ENCODE measurements at places on chromosomes 7 and 10. TPM values are rescaled to one million over a fixed set of nuclear protein-coding genes. Genes with fewer than 3 reads are reported as not detected.

GRCh38 chr10:25125201-25125611 is 49.6 kb upstream of the GPR158 start:
- H3K4me1 ChIP-seq, result no peaks in the 10 kb centered on the region
- no peak for DNase-seq
- no peak overlapping the region for H3K4me3 ChIP-seq

GRCh38 chr7:28077616-28078015 is 103.0 kb downstream of the JAZF1 start:
- no peak overlapping the region for H3K4me3 ChIP-seq
- no peaks in the 10 kb centered on the region for H3K27me3 ChIP-seq
- no peaks in the 10 kb centered on the region for H3K36me3 ChIP-seq

DNA sequence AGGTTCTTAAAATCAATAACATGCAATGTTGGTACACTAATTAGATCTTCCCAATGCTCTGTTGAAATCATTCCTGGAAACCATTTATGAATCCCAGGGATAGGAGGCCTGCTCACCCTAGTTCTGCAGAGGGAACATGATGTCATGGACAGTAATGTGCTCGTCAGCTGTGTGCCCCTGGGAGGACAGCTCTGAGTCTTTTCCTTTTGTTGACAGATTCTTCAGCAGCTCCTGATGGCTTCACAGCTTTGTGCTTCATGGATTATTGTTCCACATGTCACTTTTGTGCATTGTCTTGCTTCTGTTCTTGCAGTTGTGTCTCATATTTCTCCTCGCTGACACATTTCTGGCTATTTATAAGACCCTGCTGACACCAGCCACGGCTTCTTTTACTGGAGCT is 367.5 kb downstream of the CCSER2 start:
- H3K4me3 ChIP-seq, result no peak overlapping the region
- no peaks in the 10 kb centered on the region for H3K27me3 ChIP-seq
- H3K36me3 ChIP-seq, result no peaks in the 10 kb centered on the region

- no peaks in the 10 kb centered on the region for H3K27me3 ChIP-seq
- peak overlapping the region; percentile 66 for H3K27ac ChIP-seq
- no peak overlapping the region for H3K4me3 ChIP-seq
- peaks cover 36% of the 10 kb centered on the region for H3K4me1 ChIP-seq
- H3K36me3 ChIP-seq, result no peaks in the 10 kb centered on the region
These were observed 58.0 kb downstream of the PDGFA start for GRCh38 chr7:461453-462172.

FHIP2A gene
- 10.5 TPM for polyA plus RNA-seq

CCNY gene
- 61.5 TPM for polyA plus RNA-seq

DNA sequence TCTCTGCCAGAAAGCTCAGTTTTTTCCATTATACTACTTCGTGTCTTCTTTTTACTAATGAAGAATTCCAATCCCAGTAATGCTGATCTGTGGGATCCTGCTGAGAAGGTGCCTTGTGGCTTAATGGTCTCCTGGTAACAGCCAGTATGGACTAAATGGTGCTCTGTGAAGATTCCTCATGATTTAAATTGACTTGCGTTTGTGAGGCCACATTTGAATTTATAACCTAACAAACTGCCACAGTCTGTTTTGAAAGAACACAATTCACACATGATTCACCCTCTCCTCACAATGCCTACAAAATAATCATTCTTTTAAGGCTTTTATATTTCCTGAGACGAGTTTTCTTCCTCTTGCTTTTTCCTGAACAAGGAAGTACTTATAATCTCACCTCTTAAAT is 140.0 kb downstream of the MBL2 start:
- H3K27me3 ChIP-seq, result no peaks in the 10 kb centered on the region
- no peak overlapping the region for H3K4me3 ChIP-seq
- no peaks in the 10 kb centered on the region for H3K36me3 ChIP-seq
- H3K4me1 ChIP-seq, result peaks cover 16% of the 10 kb centered on the region

DNA sequence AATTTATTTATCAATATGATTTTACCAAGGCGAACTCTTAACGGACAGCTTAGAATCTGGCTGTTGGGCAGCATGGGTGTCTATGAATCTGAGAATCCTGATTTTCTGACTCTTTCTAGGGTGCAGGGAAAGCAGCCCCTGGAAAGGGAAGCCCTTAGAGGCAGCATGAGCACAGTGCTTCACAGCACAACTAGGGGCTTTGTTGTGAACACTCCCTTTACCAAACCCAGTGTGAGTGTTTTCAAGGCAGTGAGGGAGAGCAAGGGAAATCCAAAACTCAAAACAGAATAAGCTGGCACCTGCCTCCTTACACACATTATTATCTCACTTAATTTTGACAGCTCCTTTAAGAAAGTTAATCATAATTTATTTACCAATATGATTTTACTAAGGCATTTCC is 116.3 kb upstream of the CSTF2T start:
- no peak for DNase-seq
- H3K36me3 ChIP-seq, result no peaks in the 10 kb centered on the region
- H3K27me3 ChIP-seq, result no peaks in the 10 kb centered on the region
- no peaks in the 10 kb centered on the region for H3K4me1 ChIP-seq
- H3K27ac ChIP-seq, result no peak overlapping the region

DNA sequence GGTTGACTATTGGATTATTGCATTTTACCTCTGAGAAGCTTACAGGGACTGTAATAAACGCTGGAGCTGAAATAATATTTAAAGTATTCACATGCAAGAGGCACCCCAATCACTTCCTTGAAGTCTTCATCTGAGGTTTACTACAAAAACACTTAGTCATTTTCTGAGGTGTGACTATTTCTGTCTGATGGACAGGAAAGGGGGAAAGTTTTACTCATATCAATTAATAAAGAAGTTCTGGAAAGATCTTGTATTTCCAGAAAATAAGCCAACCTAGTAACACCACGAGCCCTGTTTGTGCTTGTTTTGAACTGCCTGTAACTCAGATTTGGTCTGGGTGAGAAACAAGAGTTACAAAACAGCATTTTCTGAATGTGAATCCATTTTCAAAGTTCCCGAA is 63.9 kb upstream of the PRKCQ start:
- H3K27ac ChIP-seq, result no peak overlapping the region
- H3K4me3 ChIP-seq, result no peak overlapping the region
- peaks cover 4% of the 10 kb centered on the region for H3K27me3 ChIP-seq
- H3K4me1 ChIP-seq, result no peaks in the 10 kb centered on the region
- no peak for DNase-seq
- H3K36me3 ChIP-seq, result no peaks in the 10 kb centered on the region

- no peak overlapping the region for H3K4me3 ChIP-seq
- no peaks in the 10 kb centered on the region for H3K36me3 ChIP-seq
- DNase-seq, result peak; percentile 71
- peaks cover 3% of the 10 kb centered on the region for H3K27me3 ChIP-seq
These were observed 17.0 kb upstream of the ECHDC3 start for GRCh38 chr10:11724938-11725776.

- peaks cover 10% of the 10 kb centered on the region for H3K27me3 ChIP-seq
- H3K4me3 ChIP-seq, result no peak overlapping the region
- peak; percentile 25 for DNase-seq
- H3K4me1 ChIP-seq, result no peaks in the 10 kb centered on the region
- no peak overlapping the region for H3K27ac ChIP-seq
These were observed 215.7 kb downstream of the SNX10 start for GRCh38 chr7:26507108-26507987.

SYPL1 gene
- 51.2 TPM for polyA plus RNA-seq

YWHAG gene
- polyA plus RNA-seq, result 55.6 TPM

GRCh38 chr10:33660329-33660728 is 325.9 kb upstream of the NRP1 start:
- no peaks in the 10 kb centered on the region for H3K27me3 ChIP-seq
- H3K4me1 ChIP-seq, result peaks cover 14% of the 10 kb centered on the region
- no peak for DNase-seq
- H3K36me3 ChIP-seq, result no peaks in the 10 kb centered on the region

ADAMTS14 gene
- polyA plus RNA-seq, result not detected

- no peak for DNase-seq
- no peaks in the 10 kb centered on the region for H3K27me3 ChIP-seq
- H3K27ac ChIP-seq, result no peak overlapping the region
- peaks cover 7% of the 10 kb centered on the region for H3K4me1 ChIP-seq
- H3K4me3 ChIP-seq, result no peak overlapping the region
These were observed 13.8 kb downstream of the DAGLB start for GRCh38 chr7:6433784-6434615.

GRCh38 chr7:106345421-106346166 is 60.8 kb upstream of the NAMPT start:
- H3K27me3 ChIP-seq, result no peaks in the 10 kb centered on the region
- H3K4me1 ChIP-seq, result peaks cover 25% of the 10 kb centered on the region
- H3K27ac ChIP-seq, result peak overlapping the region; percentile 84
- H3K36me3 ChIP-seq, result no peaks in the 10 kb centered on the region

POLR1F gene
- polyA plus RNA-seq, result 10.4 TPM

- no peaks in the 10 kb centered on the region for H3K27me3 ChIP-seq
- H3K4me1 ChIP-seq, result no peaks in the 10 kb centered on the region
- no peak overlapping the region for H3K4me3 ChIP-seq
- DNase-seq, result peak; percentile 5
These were observed 401.1 kb upstream of the NFE2L3 start for GRCh38 chr7:25750744-25751508.

All from endothelial cell of umbilical vein (primary cell).